NCI-H82 (cell line): ENCODE measurements at places on chromosomes 3 and 15.

GRCh38 chr3:197356275-197356674 is 57.9 kb upstream of the DLG1 start:
- DNase-seq = no peak

DNA sequence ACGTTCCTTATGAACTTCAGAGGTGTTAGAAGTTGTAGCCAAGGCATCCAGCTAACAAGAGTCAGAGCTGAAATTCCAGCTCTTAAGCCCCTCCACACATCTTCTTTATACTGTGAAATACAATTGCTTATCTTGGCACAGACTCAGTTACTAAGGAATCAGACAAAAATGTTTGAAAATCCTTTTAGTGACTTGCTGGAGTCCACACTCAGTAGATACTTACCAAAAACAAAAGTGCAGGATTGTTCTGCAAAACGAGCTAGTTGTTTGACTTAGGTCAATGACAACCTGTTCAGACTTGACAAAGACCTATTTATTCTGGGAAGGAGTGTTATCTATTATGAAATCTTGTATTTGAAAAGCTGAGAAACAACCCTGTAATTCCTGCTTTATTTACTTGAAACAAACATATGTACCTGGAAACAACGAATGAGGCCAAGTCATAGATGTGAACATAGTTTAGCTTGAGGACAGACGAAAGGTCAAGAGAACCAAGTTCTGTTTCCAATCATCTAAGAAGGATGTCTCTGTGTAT is 38.5 kb downstream of the B3GNT5 start:
- no peak for DNase-seq

- no peak for DNase-seq
Observed at GRCh38 chr15:57048930-57049549, 130.6 kb downstream of the TCF12 start.

DNA sequence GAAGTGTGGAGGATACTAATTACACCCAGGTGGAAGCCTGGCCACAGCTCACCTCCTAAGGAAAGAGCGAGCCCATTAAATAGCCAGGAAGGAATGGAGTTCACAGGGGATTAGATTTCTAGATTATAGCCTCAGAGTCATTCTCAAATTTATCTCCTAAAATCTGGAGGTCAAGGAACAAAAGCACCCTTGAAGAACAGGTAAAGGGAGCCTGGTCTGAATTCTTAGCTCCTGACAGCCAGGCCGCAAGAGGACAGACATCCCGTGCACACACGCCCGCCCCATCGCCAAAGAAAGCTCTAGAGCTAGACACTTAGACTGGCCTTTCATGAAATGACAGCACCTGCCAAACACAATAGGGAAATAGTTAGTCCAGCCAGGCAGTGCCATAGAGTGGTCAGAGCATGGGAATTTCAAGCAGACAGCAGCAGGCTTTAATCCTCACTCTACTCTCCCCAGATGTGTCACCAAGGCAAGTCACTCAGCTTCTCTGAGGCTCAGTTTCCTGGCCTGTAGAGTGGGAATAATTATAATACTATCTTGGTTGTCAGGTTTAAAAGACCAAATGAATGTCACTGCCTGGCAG is 59.2 kb downstream of the LIPC start:
- DNase-seq = no peak

DNA sequence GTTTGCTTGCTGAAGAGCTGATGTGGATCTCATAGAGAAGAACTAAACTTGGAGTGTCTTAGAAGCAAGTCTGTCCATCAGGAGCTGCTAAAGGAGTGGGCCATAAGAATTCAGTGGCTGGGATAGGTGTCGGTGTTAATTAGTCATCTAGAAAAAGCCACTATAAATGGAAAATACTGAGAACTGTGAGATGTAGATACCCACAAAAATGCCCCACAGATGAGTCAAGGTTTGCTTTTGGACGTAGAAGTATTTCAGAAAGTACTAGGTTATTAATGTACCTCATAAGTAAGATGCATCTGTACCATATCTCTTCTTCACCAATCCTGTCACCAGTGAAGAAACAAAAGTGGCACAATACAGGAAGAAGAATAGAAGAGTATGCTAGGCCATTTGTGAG is 530.9 kb upstream of the TGFBR2 start:
- no peak for DNase-seq

GRCh38 chr3:171585039-171585438 is 124.8 kb upstream of the TNIK start:
- no peak for DNase-seq

DNA sequence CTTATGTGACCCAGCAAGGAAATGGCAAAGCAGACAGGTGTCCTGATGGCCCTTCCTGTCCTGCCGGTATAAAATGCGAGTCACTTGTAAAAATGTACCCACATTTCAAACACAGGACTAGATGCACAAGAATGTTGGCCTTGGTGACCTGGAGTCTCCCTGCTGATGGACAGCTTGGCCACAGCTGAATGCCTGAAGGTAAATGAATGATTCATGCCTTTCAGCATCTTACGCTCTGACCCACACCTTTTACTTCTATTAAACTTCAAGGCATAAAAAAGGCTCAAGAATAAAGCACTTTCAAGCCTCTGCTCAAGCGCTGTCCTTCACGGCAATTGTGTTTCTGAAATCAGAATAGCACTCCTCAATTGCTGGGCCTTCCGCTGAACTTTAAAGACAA is 228.0 kb upstream of the SLCO3A1 start:
- DNase-seq = no peak

DNA sequence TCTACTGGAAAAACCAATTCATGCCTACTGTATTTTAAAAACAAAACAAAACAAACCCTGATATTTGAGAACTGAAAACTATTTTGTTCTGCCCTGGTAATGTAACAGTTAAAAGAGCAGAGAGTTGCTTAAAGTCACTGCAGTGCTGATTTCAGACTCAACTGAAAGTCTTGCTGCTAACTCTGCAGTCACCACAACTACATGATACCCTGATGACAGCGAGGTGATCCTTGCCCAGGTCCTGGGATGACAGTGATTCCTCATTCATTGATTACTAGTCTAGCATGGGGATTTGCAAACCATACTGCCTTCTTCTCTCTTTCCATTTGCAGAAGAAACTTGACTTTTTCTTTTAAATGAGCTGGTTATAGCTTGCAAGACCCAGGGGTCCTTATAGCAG is 67.5 kb downstream of the MME start:
- no peak for DNase-seq

DNA sequence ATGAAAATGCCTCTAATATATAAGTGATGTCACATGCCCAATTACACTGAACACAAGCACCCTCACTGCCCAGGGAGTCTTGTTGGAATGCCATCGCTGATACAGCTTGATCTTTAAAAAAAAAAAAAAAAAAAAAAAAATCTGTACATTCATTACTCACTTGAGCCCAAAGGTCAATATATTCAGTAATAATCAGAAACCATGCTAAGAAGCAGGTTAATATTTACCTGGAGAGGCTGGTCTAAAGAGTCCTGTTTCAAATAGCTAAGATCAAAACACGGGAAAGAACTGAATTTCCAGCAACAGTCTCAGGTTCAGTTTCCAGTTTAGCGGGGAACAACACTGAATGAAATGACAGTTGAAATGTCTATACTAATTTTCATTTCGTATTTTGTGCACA is 109.9 kb downstream of the UACA start:
- DNase-seq = no peak

DNA sequence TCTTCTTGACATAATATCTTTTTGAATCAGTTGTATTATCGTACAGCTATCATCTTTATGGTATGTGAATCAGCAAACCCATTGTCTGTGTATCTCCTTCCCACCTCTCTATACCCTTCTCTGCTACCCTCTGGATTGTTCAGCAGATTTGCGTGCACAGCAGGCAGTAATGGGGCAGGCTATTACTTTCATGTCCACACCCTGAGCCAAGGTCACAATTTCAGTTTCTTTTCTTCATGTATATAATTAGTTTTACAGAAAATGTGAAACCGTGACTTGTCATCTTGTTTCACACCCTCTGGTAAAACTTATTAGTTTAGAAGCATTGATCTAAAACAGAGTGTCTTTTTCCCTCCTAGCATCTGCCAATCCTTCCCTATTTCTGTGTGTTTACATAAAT is 770.4 kb upstream of the SEMA6D start:
- DNase-seq = no peak
